PC-9 (cell line): ENCODE measurements at places on chromosomes 1 and 21.

DNA sequence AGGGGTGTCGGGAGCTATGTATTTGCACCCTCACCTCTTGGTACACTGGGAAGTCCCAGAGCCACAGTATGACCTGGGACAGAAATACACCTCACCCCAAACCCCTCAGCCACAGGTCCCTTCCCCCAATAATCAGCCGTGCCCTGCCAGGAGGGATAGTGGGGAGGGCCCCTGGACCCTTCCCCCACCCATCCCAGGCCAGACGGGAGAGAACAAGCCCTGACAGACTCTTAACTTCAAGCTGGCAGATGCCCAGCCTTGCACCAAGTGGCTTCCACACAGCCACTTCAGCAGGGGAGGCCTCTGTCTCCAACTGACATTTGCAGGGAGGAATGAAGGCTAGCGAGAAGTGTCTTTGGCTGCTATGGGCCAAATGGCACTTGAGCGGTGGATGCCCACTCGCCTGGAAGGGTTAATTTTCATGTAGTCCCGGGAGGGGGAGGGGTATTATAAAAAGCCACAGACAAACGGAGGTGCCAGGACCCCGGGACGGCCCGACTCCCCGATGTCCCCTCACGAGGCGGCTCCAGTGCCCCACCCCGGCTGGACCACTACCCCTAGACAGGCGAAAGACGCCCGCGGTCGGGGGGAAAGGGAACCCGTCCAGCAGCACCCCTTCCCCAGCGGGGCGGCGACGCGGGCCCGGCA is 495 bp downstream of the SYNC start:
- DNase-seq: no peak

DNA sequence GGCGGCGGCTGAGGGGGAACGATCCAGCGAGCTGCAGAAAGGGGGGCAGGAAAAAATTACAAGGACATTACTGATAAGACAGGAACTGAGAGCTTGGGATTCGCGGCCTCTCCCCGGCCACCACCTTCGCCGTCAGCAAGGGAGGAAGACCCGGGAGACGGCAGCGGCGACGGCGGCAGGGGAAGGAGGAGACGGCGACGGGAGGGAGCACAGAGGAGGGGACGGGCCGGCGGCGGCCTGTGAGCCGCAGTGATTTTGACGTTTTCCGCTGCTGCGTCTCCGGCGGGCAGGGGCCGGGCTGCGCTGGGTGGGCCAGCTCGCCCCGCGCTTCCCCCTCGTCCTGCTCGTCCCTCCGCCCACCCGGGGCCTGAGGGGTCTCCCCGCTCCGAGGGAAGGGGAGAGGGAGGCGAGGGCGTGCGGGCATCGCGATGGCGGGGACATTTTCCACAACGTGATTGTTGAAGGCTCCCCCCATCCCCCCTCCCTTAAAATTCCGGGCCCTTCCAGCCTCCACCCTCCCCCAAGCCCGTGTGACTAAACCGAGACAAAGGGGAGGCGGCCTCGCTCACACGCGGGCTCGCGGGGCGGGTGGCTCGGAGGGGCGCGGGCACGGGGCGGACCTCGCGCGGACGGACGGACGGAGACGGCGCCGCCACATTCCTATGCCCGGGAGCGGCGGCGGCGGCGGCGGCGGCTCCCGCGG is 407 bp downstream of the CAMSAP2 start:
- DNase-seq: peak; percentile 36

- DNase-seq: no peak
Measured at GRCh38 chr21:35358008-35358407, 308.9 kb upstream of the RUNX1 start.

GRCh38 chr21:14862794-14863720 is 201.7 kb downstream of the NRIP1 start:
- DNase-seq: no peak

DNA sequence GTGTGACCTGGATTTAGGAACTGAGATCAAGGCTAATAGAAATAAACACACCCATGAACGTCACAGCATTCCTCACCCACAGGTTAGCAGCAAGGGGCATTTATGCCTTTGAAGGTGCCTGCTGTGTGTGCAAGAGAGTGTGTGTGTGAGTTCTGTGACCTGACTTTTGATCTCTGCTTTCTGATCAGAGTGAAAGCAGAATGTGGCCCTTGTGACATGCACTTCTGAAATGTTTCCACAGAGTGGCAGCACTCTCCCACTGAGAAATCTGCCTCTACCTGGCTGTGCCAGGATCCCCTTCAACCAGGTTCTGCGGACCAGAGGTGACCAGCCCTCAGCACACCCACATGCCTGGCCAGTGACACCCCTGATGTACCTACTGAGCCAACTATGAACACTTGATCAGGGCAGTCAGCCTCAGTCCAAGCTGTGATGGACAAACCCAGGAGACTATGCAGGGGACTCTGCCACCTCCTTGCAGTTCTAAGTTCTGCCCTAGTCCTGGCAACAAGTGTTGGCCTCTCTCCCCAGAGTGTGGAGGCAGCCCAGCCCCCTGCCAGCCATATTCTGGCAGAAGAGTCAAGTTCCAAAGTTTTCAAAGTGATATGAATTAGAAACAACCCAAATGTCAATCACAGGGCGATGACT is 41.0 kb downstream of the RXRG start:
- DNase-seq: no peak

- no peak for DNase-seq
Measured at GRCh38 chr1:183444243-183444642, 26.1 kb upstream of the NMNAT2 start.
